ENCODE measurements at places on chromosomes 7 and 10.

GRCh38 chr7:27515933-27516332 is 146.8 kb downstream of the HIBADH start:
- no peak for DNase-seq

DNA sequence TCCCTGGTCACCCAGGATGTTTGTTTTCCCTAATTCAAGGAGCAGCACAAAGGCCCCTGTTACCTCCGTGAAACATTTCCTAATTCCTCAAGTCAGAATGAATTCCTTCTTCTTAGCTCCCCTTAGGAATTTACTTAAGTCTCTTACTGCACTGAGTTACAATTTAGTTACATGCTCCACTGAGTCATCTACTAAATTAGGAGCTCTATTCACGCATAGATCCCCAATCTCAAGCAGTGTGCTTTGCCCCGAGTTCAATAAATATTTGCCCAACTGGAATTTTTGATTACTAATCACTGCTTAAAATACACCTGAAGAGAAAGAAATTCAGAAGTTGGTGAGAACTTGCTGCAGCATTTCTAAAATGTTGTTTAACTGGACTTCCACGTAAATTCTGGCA is 329.4 kb upstream of the MYO3A start:
- no peak for DNase-seq

DNA sequence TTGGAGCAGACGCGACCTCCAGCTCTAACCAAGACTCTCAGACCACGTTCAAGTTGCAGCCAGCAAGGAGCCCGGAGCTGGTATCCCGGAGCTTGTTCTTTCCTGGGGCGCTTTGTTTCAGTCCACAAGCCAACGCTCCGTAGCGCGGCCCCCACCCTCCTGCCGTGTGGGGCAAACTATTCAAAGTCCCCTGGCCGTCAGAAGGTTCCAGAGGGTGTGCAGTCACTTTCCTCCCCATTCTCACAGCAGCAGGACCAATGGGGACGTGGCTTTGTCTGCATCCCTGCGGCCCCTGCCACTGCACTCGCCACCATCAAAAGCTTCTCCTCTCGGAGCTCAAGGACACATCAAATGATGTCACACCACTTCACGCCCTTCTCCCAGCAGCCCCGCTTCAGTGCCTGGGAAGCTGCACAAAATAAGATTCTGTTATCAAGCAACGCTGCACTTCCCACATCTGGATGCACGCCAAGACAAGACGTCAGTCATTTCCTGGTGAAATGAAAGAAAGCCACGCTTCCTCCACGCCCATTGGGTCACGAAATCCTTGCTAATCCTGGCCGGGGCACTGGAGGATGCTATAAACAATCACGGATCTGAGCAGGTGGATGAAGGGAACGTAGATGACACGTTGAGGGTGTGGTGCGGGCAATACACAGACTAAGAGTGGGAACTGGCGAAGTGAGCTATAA is 348.2 kb downstream of the PTPRN2 start:
- no peak for DNase-seq

- peak; percentile 67 for DNase-seq
Measured at GRCh38 chr7:66211429-66211828, 6.3 kb downstream of the TPST1 start.

DNA sequence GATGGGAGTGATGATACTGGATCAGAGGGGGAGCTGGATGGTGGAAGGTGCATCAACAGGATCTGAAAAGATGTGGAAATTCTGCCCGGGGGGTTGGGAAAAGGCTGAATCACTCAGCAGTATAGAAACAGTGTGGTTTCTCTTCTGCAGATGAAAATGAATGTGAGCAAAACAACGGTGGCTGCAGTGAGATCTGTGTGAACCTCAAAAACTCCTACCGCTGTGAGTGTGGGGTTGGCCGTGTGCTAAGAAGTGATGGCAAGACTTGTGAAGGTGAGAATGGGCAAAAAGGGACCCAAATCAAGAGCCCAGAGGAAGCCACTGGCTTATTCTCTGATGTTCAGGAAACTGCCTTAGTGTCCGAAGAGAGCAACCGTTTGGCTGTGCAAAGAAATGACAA is 12.9 kb downstream of the OIT3 start:
- DNase-seq, result peak; percentile 21

- no peak for DNase-seq
Measured at GRCh38 chr7:134714470-134715205, 64.8 kb upstream of the CALD1 start.

GRCh38 chr10:63265222-63265617 is 132.1 kb downstream of the NRBF2 start:
- DNase-seq, result peak; percentile 82

- DNase-seq, result no peak
Measured at GRCh38 chr7:99191869-99192596, 15.9 kb downstream of the KPNA7 start.
